Urinary bladder (tissue), 4 donors: ENCODE measurements at places on chromosomes 16 and 17. TPM values are rescaled to one million over a fixed set of nuclear protein-coding genes. Genes with fewer than 3 reads are reported as not detected.

GRCh38 chr17:40124279-40125141 lies 2.7 kb downstream of the MSL1 start:
- no peak for DNase-seq

DNA sequence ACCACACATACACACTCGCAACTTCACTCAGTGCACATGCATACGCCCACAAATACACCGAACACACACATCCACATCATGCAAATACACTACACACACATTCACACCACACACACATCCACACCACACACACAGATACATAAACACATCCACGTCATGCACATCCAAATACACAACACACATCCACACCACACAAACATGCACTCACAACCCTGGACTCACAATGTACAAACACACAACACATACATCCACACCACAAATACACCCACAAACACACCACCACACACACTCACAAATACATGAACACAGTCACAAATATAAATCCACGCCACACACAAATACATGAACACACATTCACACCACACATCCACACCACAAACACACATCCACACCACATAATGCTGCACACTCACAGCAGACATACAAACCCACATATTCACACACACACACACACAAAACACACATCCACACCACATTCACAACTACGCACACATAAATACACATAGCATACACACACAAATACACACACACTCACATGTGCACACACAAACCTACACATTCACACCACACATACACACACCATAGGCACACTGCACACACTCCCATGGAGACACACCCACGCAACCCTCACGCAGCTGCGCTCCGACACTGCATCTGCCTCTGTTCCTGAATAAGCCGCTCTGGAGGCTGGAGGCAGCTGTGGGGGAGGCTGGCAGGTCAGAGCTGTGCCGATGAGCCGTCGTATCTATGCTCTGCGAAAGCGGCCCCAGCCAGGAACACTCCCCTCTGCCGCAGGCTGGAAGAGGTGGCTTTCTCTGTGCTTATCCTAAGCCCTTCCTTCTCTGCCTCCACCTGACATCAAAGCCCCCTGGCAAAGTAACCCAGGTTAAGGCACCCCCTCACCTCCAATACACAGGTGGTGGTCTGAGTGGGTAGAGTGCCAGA lies 141.8 kb downstream of the GRIN2A start:
- no peak for DNase-seq

DNA sequence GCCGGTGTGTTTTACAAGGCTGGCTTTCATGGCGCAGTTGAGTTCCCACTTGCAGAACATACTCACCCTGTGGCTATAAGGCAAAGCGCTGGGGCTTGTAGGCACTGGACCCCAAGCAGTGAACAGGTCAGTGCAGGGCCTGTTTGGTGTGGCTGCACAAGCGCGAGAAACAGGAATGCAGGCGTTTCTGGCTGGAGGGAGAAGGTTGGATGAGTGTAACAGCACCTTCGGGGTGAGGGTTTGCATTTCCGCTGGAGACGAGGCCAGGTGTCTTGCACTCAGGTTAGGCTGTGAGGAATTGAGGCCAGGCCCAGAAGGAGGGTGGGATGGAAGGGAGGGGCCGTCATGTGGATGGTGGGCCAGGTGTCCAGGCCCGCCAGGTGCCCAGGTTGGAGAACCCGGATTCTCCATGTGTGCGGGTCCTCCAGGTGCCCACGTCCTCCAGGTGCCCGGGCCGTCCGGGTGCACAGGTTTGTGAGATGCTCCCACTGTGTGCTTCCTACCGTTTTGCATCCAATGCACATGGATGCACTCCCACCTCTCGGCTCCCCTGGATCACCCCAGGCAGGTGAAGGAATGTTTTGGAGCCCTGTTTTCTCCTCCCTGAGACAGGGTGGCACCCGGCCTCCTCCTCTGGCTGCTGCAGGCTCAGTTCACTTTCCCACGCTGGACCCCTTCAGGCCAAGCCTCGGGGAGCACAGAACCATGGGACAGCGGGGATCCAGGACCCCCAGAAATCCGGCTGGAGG lies 46.0 kb downstream of the SLC7A5 start:
- DNase-seq: no peak

DNA sequence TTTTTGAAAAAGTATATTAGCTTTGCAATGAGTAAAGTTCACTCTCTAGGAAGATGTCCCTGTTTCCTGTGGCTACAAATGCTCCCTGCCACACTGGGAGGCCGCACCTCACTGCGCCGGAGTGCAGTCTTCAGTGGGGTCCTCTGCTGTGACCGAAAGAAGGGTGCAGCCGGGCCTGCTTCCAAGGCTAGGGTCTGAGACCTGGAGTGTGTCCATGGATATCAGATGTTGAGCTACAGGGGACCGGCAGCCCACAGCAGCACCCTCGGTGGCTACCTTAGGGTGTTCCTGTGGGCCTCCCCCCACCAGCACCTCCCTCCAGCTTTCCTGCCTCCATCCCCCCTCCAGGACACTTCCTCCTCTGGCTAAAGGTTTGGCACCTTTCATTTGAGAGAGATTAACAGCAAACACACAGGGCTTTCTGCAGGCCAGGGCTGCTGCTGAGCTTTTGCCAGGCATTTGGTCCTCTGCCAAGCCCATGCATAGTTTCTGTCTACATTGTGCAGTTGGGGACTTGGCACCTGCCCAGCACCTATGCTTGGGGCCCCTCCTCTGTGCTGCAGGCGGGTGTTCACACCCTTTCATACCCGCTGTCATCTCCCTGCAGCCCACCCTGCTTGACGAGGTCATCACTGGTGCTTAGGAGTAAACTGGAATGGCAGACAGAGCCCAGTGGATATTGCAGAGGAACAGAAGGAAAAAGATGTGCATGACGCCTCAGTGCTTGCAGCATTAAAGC lies 33.8 kb upstream of the CRISPLD2 start:
- DNase-seq: no peak

Gene VMO1
- 0.95 TPM for total RNA-seq

Gene DPEP3
- not detected for total RNA-seq

Gene PRAC1
- 7.7 TPM for total RNA-seq

GRCh38 chr17:73580073-73580710 lies 64.1 kb downstream of the SDK2 start:
- no peak for DNase-seq

DNA sequence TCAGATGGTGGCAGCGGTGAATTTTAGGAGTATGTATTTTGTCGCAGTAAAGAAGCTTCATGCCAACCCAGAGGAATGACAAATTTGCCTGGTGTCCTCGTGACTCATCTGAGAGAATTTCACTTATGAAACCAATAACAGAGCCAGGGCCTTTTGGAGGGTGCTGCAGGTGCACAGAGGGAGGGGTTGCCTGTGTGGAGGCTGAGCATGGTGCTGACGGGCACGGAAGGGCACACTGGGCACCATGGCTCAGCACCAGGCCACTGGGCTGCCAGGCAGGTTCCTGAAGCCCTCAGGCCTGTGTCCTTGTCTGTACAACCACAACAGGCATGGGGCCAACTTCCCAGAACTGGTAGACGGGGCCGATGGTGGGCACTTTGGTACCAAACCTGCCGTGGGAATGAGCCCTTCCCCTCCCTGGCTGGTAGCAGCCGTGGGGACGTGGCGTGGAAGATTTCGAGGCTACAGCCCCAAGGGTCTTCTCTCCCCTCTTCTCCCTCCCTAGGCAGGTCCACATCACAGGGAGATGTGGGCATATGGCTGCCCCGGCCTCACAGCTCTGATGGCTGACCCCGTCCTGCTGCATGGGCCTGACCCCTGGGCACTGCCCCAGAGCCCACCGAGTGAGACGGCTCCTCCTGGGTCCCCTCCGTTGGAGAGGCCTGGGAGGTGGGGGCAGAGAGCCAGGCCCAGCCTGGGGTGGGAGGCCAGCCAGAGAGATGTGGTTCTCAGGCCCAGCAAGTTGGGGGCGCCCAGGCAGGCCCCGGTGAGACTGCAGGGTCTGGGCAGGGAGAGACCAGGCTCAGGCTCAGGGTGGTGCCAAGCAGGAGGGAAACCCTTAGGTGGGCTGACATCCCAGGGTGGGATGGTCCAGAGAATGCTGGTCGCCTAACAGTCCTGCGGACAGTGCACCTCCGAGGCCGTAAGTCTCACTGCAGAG lies 30.2 kb upstream of the ZNF469 start:
- DNase-seq: no peak

- no peak for DNase-seq
Measured at GRCh38 chr17:37339321-37339720, 36.5 kb upstream of the C17orf78 start.

Gene INTS2
- 29.9 TPM for total RNA-seq

GRCh38 chr17:58317421-58318064 lies 11.1 kb downstream of the TSPOAP1 start:
- DNase-seq: no peak

DNA sequence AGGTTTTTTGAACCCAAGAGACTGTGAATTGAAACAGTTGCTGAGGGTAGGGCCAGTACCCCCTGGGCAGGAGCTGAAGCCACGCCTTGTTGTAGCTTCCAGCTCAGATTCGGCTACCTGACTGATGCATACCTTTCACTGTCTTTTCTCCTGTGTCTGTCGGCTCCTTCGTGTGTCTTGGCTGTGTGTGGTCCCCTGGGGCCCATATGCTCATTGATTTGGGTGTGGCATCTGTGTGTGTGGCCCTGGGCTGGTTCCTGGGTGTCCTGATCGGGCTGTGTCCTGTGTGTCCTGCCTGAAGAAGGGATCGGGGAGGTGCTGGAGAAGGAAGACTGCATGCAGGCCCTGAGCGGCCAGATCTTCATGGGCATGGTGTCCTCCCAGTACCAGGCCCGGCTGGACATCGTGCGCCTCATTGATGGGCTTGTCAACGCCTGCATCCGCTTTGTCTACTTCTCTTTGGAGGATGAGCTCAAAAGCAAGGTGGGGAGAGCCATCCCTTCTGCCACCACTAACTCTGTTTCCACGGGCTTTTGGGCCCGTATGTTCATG lies 20.9 kb downstream of the CASKIN2 start:
- DNase-seq: no peak

Gene SEZ6
- total RNA-seq: 0.16 TPM

DNA sequence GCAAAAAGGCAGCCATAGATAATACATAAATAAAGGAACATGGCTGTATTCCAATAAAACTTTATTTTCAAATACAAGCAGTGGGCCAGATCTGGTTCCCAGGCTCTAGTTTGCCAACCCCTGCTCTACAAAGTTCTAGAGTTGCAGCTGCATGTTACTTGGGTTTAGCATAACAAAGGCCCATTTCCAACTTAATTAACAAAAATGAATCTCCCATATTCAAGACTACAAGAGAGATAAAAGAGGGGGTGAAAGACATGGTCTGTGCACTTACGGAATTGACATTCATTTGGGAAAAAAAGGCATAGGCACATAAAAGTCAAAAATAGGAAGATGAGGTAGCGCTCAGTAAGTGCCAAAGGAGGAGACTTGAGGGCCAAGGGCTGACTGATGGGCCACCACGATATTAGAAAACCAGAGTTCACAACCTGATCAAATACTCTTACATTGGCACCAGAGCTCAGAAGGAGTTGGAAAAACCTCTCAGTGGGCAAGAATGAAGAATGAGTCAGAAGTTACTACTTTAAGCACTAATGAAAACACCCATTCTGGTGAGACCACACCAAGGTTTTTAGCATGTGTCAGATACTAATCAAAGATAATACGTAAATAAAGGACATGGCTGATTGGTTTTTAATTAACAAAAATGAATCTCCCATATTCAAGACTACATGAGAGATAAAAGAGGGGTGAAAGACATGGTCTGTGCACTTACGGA lies 164.0 kb downstream of the VPS53 start:
- DNase-seq: no peak

GRCh38 chr16:83046664-83047063 lies 419.9 kb downstream of the CDH13 start:
- DNase-seq: no peak

GRCh38 chr17:17172001-17172939 lies 33.9 kb downstream of the PLD6 start:
- DNase-seq: no peak

Gene CCL8
- 1.0 TPM for total RNA-seq

- no peak for DNase-seq
Measured at GRCh38 chr17:67526700-67527099, 149.6 kb downstream of the PITPNC1 start.

GRCh38 chr16:23843143-23843542 lies 7.4 kb downstream of the PRKCB start:
- no peak for DNase-seq

DNA sequence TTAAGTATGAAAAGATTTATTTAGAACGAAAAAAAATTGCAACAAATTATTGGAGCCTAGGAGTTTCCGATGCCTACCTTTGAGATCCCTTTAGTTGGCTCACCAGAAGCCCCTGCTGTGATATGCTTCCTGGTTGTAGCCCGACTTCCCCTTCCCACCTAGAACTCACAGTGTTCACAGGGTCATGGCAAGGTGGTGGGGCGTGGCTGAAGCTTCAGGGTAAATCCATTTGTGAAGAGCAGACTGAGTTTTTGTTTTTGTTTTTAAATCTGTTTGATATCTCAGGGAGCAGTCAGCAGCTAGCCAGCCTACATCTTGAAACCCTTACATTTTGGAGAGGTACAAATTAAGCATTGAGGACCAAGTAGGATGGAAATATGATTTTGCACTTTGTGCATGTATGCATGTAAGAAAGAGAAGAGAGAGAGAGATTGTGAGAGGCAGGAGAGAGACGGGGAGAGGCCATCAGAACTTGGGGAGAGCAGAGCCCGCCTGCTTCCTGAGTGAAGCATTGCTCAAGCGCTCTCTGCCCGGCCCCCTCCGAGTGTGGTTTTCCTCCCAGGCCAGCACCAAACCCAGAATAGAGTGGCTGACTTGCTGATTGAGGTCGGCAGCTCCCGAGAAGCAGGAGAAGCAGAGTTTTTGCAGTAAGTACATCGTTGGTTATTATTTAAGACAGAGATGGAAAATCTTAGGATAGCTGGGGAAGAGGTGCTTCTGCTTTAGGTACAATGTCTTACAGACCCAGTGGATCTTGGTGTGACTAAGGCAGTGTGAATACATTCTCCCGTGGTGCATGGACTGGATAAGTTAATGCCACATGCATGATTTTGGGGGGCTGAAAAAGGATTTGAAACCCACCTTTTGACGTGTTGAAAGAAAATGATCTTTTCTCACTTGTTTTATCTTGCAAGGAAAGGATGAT lies 64.2 kb downstream of the SPECC1 start:
- no peak for DNase-seq

- no peak for DNase-seq
Measured at GRCh38 chr17:56499799-56500388, 93.6 kb upstream of the NOG start.

Gene PRSS27
- 0.85 TPM for total RNA-seq

GRCh38 chr17:73795730-73796129 lies 151.5 kb upstream of the SDK2 start:
- no peak for DNase-seq

- DNase-seq: no peak
Measured at GRCh38 chr16:8962393-8963009, 1.2 kb downstream of the USP7 start.

- DNase-seq: no peak
Measured at GRCh38 chr17:39165178-39165840, 652 bp downstream of the ARL5C start.

- no peak for DNase-seq
Measured at GRCh38 chr17:45299361-45299760, 17.5 kb downstream of the MAP3K14 start.

Gene HS3ST2
- total RNA-seq: 0.16 TPM
